AG08395 (cell line): ENCODE measurements at places on chromosomes 11 and 22.
A peak's percentile ranks its signal among the peaks of the same experiment; 100 is the strongest.

GRCh38 chr11:75547617-75548058 lies 14.4 kb upstream of the SERPINH1 start:
- DNase-seq = peak; percentile 90

- DNase-seq = no peak
Observed at GRCh38 chr11:107621081-107621480, 30.1 kb downstream of the ELMOD1 start.

DNA sequence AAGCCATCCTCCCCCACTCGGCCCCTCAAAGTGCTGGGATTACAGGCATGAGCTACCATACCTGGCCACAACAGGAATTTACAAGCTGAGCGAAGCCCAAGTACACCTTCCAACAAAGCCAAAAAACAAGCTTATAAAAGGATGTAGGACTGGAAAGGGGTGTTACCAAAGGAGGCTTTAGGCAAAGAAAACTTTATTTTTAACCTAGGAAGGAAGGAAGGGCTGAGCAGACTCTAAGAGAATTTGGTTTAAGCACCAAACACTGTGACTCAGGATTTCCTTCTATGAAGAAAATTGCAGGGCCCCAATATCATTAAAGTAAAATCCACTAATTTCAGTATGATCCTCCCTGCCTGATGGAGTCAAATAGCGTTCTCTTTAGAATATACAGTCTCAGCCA lies 12.1 kb downstream of the DENND5A start:
- DNase-seq = no peak

- DNase-seq = no peak
Observed at GRCh38 chr11:41842673-41843072, 383.2 kb upstream of the LRRC4C start.

GRCh38 chr22:40401532-40401931 lies 31.1 kb downstream of the SGSM3 start:
- DNase-seq = no peak
